ENCODE measurements at places on chromosomes 4 and X. TPM values are rescaled to one million over a fixed set of nuclear protein-coding genes. Genes with fewer than 3 reads are reported as not detected.

DNA sequence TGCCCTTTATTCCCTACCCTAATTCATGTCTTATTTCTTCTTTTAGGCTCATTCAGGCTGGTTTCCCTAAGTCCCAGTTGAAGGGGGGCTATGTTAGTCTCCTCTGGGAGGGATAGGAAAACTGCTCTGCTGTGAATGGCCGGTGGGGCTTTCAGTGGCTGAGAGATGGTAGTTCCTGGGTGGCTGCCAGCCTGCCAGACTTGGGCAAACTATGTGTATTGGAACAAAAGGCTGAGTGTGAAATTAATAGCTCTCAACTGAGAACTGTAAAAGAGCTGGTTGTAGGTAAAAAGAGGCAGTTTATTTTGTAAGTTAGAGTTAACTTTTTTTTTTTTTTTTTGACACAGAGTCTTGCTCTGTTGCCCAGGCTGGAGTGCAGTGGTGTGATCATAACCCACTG lies 28.8 kb downstream of the ARHGAP10 start:
- DNase-seq = no peak

DNA sequence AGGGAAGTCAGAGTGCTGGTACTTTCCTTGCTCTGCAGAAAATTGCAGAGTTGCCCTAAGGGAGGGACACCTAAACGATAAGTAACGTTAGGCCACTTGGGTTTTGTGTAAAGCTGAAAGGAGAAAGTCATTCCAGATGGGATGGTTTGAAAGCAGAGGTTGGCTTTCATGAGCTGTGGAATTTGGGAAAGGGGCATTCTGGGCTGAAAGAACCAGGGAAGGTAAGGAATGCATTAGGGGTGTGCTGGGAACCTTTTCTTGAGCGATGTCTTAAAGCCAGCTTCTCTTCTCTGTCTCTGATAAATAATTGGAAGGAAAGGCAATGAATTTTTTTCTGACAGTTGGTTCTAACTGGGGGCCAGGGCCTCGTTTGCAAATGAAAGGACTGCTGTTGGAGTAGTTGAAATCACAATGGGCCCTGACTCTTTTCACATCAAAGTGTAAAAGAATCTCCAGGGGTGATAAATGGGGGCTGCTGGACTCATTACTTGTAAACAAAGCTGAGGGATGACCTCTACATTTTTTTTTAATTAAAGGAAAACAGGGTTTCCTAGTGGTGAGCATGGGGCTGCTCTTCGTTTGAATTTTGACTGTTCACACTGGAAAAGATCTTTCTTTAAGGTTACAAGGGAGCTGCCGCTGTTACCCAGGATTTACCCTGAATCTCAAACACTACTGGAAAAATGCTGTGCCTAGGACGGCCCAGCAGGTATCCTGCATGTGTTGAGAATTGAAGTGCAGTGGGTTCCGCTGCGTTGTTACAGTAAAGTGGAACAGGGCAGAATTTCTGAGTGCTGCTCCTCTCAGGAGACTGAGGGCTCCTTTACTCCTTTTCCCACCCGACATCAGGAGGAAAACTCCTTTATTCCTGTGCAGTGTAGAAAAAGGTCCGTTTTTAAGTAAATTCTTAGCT lies 25.0 kb downstream of the AFF1 start:
- DNase-seq = no peak

TDO2 gene
- total RNA-seq = not detected

GRCh38 chr4:46956451-46956850 lies 36.9 kb downstream of the GABRA4 start:
- DNase-seq = no peak

DNA sequence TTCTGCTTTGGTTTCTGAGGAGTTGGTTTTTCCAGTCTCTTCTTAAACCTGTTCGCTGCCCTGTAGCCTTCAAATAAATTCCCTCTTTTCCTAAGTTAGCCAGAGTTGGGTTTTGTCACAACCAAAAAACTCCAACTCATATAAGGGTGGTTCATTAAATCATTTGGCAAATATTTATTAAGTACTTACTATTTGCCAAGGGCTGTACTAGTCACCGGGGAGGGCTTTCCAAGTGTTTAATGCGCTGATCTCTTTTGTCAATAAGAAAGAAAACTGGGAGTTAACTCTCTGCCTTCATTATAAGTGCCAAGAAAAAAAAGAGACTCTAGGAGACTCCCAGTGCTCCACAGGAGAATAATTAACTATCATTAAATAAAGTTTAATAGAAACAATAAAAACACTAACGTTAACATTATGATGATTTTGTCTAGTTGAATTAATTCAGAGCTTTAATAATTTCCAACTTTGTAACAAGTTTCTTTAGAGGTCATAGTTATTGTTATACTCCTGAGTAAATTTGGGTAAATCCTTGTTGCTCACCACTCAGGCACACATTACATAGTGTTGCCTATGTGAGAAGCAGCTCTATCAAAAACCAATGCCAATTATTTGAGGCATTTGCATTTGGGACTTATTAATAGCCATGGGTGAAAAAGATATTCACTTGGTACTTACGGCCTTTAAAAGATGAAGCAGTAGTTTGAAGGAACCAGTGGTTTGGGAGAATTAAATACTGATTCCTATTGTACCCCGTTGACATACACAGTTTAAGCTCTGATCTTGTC lies 122.5 kb upstream of the TEX13D start:
- DNase-seq = no peak

HTN3 gene
- total RNA-seq = not detected

GRCh38 chr4:87962398-87963146 lies 12.9 kb upstream of the SPP1 start:
- DNase-seq = no peak

DNA sequence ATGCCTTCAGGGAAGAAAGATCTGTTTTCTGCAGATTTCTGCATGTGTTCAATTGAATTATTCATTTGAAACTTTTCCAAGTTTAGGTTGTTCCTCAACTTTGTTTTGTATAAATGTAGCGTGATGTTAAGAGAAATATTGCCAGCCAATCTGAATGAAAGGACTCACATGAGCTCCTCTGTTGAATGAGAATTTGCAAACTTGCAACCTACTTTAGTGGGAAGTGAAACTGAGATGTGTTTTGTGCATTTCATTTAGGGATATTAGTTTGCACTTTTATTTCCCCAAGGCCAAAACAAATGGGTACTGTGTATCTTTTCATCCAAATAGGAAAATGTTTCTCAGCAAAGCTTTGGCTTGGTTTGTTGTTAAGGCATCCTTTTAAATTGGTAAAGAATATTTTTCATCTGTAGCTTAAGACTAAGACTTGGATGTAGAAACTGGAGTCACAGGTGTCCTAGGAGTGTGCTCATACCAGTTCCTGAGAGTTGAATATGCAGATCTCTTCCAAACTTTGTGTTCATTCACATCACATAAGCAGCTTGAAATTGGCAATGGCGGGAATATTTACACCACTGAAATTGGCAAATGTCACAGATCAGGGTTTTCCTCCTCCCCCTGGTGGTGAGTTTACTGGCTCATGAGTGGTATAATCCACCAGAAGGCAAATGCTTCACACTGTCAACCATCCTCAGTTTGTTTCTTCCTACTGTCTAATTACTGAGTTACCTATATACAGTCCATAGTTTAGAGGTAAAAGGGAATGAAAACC lies 193.6 kb upstream of the BANK1 start:
- DNase-seq = peak; percentile 25

DNA sequence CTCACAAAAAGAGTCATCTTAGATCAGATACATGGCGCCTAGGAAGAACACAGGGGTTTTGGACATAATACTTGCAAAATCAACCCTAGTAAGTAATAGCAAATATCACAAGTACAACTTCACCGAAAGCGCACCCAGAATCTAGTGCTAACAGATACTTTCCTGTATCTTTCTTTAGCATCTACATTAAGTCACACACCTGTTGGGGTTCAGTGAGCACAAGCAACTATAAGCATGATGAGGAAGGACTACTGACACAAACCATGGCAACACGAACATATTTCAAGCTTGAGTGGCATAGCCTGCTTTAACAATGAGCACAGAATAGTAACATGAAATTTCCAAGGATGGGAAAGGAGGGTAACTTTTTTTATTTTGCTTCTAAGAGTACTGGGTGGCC lies 116.1 kb downstream of the GPC3 start:
- DNase-seq = no peak

- DNase-seq = no peak
Measured at GRCh38 chr4:2436301-2436700, 17.5 kb downstream of the CFAP99 start.

DNA sequence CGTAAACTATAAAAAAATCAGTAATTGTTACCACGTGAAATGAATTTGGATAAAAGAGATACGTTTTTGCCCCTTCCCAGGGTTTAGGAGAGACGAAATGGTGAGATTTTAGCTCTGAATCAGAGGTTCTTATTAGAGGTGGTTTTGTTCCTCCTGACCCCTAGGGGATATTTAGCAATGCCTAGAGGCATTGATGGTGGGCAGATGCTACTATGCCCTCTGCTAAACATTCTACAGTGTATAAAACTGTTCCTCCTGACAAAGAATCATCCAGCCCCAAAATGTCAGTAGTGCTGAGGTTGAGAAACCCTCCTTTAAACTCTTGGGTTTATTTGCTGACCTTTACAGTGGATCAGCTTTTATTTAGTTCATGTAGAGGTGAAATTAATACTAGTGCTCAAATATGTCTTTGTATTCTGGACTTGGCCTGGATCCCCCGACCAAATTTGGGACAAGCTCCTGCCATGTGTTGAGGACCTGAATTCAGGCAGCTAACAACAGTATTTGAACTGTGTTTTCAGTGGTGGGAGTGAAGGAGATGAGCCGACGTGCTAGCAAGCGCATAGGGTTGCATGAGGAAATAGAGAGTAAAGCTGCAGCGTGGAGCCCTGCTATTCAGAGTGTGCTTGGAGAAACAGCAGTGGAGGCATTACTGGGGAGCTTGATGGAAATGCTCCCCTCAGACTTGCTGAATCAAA lies 126.1 kb downstream of the PTTG2 start:
- no peak for DNase-seq

BEND2 gene
- not detected for total RNA-seq

TRIM60 gene
- total RNA-seq = not detected

SLC4A4 gene
- 1.2 TPM for total RNA-seq

DNA sequence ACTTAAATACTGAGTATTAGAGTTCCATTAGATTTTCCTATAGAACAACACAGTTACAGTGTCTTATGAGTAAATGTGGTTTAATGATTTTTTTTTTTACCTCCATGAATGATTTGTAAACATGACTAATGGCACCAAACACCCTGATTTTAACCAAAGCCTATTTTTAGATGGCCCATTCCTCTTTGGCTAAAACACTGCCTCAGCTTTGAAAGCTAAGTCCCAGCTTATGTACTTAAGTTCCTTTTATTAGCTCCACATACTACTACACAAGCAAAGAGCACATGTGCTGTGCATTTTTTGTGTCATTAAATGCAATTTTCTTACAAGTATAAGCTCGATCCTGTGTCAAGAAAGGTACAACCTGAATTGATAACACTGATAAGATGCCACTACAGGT lies 575.6 kb upstream of the PITX2 start:
- DNase-seq = no peak

GRCh38 chr4:128716338-128716737 lies 93.2 kb upstream of the JADE1 start:
- no peak for DNase-seq

SLC10A6 gene
- total RNA-seq = not detected

DNA sequence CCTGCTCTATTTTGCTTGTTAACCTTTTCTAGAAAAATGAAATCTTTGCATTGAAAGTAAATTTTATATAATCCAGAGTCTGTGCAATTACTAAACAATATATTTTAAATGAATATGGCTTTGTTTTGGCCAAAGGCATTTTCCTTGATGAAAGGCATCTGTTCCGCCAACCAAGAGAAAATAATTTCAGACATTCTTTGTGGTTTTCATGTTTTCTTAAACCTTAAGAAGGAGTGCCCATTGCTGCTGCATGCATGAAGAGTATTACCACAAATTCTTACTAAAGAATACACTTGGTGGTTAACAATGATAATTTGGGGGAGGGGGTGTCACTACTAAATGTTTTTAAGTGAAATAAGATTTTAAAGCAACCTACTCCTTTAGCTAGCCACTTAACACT lies 2.7 kb upstream of the PDGFC start:
- no peak for DNase-seq

DNA sequence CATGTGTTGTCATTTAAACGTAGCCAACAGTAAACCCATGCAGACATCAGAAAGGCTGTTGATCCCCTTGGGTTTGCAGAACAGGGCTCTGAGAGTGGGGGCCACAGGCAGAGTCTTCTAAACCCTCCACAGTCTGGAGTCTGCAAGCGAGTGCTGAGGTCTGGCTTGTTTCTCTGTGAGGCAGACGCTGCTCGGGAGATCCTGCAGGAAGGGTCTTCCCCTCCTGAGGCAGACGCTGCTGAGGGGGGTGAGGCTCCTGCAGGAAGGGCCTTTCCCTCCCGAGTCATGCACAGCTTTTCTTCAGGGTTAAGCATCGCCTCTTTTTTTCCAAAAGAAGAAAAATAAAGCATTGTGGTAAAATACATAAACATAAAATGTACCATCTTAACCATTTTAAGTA lies 17.1 kb upstream of the PDE6B start:
- no peak for DNase-seq

TMEM271 gene
- total RNA-seq = not detected

DNA sequence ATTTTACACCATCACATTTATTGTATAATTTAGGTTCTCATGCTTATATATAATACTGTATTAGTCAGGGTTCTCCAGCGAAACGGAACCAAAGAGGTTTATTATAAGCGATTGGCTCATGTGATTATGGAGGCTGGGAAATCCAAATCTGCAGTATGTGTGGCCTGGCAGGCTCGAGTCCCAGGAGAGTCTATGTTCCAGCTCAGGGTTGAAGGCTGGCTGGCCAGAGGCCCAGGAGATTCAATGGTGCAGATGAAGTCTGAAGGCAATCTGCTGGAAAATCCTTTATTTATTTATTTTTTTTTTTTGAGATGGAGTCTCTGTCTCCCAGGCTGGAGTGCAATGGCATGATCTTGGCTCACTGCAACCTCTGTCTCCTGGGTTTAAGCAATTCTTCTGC lies 63.0 kb upstream of the WDFY3 start:
- DNase-seq = no peak

ZNF630 gene
- 1.6 TPM for total RNA-seq

- no peak for DNase-seq
Measured at GRCh38 chrX:27085346-27085745, 377.8 kb downstream of the PPP4R3C start.

DNA sequence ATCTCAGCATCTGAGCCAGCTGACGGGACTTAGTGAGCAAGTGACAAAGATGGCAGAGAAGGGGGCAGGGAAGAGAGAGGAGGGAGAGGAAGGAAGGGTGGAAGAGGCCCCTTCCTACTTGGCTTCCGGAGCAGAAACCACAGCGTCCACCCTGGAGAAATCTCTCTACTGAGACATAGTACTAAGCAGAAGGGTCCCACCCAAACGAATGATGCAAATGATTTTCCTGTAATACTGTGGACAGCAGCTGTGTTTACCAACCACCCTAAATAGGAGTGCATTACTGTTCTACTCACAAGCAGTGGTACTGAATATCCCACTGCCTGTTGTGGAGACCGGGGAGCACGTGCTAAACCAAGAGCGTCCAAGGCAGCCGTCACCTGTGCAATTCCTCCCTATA lies 29.4 kb downstream of the DTHD1 start:
- DNase-seq = peak; percentile 3

G6PD gene
- 108 TPM for total RNA-seq

CTAG1B gene
- total RNA-seq = not detected
